ENCODE measurements at places on chromosomes 12 and 14. TPM values are rescaled to one million over a fixed set of nuclear protein-coding genes. Genes with fewer than 3 reads are reported as not detected.

DNA sequence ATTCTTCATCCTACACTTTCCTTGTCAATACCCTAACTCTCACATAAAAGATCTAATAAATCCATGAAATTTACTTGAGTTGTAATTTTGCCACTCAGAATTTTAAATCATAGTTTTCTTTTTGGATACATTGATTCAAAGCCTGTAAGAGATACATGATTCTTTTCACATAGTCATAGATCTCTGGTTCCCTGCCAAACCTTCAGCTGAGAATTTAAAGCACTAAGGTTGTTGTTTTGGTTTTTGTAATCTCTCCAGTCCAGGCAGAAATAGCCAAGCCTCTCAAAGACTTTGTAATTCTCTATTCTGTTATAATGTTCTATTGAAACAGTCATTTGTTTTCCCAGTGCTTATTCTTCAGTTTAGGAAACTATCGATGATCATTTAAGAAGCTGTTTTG, 273.9 kb downstream of the TRHDE start:
- DNase-seq, result no peak

The LPAR5 gene
- polyA plus RNA-seq, result 2.2 TPM

GRCh38 chr12:49345825-49346658, 646 bp upstream of the DNAJC22 start:
- DNase-seq, result no peak

DNA sequence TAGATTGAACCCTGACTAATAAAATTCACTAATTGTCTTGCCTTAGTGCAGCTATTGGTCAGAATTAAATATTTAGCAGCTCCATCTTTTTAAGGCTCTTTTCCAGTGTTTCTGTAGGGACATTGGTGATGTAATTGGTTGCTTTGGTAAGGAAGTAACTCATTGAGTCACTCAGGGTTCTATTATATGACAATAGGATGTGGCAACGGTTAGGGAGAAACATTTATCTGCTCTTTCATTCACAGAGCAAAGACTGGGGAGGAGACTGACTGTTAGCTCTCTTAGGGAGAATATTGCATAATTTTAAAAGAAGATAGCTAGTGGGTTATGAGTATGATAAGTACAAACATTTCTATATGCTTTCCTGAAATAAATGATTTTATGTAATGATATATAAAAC, 616.5 kb downstream of the TRHDE start:
- no peak for DNase-seq

DNA sequence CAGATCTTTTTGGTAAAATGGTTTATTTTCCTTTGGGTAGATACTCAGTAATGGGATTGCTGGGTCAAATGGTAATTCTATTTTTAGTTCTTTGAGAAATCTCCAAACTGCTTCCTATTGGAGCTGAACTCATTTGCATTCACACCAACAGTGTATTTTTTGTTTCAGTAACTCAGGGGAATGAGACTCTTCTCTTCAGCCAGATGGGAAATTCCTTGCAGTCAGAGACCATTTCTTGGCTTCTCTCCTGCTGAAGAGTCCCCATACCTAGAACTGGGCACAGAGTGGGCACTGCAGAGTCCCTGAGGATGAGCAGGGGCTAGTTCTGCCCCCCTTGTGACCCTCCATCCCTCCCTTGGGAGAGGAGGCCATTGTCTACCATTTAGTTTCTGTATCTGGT, 10.8 kb downstream of the SDSL start:
- DNase-seq, result no peak

The RNASE4 gene
- 3.0 TPM for polyA plus RNA-seq

- DNase-seq, result no peak
These were observed 20.0 kb upstream of the GCH1 start for GRCh38 chr14:54922598-54922997.

The SERPINA6 gene
- 1.4 TPM for polyA plus RNA-seq

All from left renal pelvis (tissue), 4 donors.